ENCODE measurements at places on chromosomes 4 and X.

GRCh38 chr4:47485047-47485692 lies at the start of gene ATP10D:
TSS of gene ATP10D (plus strand) at chr4:47485275. CDS start at chr4:47512541, 27,266 bp downstream.
- peak; percentile 52 for DNase-seq

GRCh38 chr4:83855044-83855443 lies 319.1 kb downstream of the GPAT3 start:
- DNase-seq = no peak

DNA sequence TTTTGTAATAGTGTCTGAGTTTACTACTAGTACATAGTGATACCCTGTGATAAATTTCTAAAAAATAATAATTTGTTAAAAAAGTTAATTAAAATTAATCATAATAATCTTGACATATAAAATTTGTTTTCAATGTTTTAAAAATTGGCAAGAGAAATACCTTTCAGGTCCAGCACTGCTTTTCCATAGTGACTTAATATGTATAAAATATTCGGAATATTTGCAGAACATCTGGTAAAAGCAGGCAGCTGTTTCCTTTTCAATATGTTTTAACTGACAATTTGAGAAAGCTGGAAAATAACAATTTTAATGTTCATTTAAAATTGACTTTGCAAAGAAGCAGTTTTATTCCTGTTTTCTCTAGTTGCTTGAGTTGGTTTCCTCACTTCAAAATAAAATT lies 17.6 kb upstream of the GK2 start:
- no peak for DNase-seq

- no peak for DNase-seq
Observed at GRCh38 chrX:40863671-40864070, 128.3 kb upstream of the MED14 start.

GRCh38 chrX:13855689-13856450 lies 39.0 kb upstream of the GPM6B start:
- DNase-seq = no peak

GRCh38 chr4:3358656-3359055 lies 65.8 kb downstream of the RGS12 start:
- DNase-seq = no peak

DNA sequence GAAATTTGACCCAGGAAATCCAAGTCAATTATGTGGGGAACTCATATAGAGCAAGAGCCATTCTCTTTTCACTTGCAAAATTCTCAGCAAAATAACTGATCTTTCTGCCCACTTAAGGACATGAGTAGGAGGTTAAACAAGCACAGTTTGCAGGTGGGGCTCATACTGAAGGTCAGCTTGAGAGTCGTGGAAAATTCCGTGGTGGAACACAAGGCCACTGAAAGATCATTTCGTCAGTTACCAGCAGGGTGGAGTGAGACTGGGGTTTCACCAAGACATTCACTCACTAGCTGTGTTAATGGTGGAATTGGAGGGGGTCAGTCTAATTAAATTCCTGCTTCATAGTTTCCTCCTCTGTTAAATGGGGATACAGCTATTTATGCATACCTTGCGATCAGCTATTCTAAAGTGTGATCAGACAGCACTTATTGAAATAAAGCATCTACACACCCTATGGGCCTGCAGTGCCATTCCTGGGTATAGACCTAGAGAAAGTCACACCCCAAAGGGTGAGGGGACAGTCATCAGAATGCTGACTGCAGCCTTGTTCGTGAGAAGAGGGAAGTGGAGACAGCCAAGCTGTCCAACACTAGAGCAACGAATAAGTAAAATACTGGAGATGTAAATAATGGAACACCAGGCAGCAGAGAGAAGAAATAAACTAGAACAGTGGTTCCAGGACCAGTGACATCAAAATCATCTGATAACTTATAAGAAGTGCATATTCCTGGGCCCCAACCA lies 42.7 kb upstream of the CLNK start:
- DNase-seq = no peak

DNA sequence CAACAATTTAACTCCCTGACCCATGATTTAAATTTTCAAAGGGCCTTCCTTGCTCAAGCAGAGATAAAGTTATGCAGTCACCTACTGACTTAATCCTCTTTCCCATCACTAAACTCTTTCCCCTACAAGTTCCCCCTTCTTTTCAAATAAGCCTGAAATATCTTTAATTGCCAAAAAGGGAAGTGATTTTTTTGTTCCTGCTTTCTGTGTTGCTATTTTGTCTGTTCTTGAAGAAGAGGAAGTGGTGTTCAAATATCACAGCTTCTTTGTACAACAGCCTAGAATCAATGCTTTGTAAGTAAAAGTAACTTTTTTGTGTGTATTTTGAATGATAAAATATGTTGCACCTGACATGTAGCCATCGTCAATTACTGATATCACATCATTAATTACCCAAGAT lies 595.9 kb downstream of the CENPC start:
- DNase-seq = no peak

DNA sequence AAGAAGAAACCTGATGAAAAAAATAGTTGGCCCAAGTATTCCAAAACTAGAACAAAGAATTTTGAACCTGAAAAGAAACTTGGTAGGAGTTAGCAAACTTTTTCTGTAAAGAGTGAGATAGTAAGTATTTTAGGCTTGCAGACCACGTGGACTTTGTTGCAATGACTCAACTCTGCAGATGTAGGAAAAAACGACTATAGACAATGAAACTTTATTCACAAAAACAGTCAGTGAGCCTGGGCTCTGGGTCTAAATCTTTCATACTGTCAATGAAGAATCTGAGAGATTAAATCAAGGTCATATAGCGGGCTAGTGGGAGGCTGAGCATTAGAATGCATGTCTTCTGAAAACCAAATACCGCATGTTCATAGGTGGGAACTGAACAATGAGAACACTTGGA lies 23.0 kb downstream of the SH3D19 start:
- DNase-seq = no peak

DNA sequence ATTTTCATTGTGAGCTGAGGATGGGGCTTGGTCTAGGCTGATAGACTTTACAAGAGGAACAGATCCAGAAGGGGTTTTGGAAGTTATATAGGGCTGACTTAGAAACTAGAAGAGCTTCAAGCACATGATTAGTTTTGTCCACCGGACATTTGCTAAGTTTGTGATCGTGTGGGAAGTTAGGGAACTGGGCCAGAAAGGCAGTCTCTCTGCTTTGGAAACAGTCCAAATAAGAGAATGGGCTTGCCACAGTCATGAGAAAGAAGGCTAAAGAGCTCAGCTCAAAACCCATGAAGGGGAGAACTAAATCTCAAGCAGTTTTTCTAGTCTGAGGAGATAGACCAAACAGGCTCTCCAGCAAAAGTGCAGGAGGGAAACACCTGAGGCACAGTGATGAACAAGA lies 67.8 kb downstream of the ZNF674 start:
- DNase-seq = no peak

All from NCI-H446 treated with DMSO at 0.1 percent for 48 hours (cell line).